SJSA1 (cell line): ENCODE measurements at places on chromosomes 2 and 18. TPM values are rescaled to one million over a fixed set of nuclear protein-coding genes. Genes with fewer than 3 reads are reported as not detected.

Gene TDRD15
- total RNA-seq: not detected in 2 replicates

Gene AGXT
- 0.26 TPM in 1 of 2 replicates, not detected in the other for total RNA-seq

DNA sequence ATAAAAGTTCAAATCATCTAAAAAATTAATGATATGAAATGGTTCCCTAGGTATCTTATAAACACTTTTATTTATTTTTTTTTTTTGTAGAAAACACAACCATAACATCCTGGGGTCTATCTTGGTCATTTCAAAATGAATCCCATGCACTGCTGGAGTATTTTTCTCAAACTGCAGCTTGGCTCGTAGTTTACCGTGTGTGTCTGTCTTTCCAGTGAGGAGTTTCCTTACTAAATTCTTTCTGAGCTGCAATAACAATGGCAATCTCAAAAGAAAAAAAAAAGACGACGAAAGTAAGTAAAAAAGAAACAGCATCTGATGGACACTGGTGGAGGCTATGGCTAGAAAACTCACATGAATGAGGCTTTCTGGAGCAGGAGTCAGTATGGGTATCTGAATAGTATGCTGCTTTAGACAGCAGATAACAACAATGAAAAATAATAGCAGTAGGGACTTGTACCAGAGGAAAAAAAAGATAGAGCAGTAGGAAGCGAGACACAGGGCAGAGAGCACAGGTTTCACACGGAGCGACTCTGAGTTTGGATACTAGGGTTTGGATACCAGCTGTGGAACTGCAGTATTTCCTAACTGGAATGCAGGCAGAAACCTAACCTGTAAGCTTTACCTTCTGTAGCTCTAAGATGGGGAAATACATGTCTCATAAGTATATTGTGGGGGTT, 43.5 kb downstream of the CALCRL start:
- no peak for DNase-seq
- H3K27me3 ChIP-seq: peaks cover 7% of the 10 kb centered on the region
- H3K27ac ChIP-seq: no peak overlapping the region
- no peaks in the 10 kb centered on the region for H3K36me3 ChIP-seq
- no peaks in the 10 kb centered on the region for H3K4me1 ChIP-seq
- no peak overlapping the region for H3K4me3 ChIP-seq

DNA sequence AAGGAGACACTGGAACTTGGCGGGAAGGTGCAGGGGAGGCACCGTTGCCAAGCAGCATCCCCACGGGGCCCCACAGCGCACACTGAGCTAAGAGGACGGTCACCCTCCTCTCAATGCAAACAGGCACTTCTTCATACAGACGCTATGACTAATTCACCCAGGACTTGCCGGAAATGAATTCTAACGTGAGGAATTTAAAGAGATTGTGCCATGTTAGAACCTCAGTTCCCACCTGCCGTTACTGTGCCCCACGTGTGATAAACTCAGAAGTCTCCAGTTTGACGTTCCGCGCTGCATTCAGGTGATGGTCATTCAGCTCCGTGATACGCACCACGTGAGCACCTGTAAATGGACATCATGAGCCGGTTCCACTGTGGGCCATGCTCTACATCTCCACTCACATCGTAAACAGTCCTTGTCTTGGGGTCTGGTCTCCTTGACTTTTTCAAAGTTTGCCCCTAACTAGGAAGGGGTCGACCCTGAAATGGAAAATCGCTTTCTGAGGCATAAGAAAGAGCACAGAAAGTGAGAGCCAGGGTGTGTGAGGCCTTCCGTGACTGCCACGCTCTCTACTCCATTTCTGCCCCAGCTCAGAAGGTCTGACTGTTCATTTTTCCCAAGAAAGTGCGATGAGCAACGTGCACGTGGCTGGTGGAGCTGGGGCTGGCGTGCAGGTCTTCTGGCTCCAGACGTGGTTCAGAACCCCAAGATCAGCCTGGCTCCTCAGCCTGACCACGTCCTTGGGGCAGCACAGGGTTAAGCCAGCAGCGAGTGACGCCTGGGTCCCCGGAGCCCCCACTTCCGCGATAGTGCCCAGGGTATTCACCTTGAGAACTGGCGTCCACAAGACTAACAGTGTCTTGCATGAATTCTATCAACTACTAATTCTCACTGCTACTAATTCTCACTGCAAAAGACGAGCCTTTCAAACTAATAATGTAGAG, 35.1 kb downstream of the TMEM18 start:
- H3K36me3 ChIP-seq: no peaks in the 10 kb centered on the region
- DNase-seq: no peak
- H3K4me3 ChIP-seq: no peak overlapping the region
- H3K27me3 ChIP-seq: peaks cover 7% of the 10 kb centered on the region
- no peaks in the 10 kb centered on the region for H3K4me1 ChIP-seq
- H3K27ac ChIP-seq: no peak overlapping the region

Gene KCNS3
- total RNA-seq: 4.9 and 35.6 TPM in 2 replicates

DNA sequence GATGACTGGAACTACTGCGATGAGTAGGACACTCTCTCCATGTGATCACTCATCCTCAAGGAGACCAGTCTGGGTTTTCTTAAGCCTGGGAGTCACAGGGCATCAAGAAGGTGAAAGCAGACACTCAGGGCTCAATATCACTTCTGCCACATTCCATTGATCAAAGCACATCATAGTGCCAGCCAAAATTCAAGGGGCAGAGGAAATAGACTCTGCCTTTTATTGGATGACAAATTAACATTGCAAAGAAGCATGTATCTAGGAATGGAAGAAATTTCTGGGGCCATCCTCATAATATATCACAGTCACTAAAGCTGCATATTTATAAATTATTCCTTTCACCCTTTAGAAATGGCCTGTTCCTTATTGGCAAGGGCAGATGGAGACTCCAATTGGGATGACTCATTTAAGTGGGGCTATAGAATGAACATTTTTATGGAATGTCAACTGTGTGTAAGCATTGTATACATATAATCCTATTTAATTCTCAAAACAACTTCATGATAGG, 114.8 kb upstream of the CDC42EP3 start:
- H3K36me3 ChIP-seq: no peaks in the 10 kb centered on the region
- peaks cover 41% of the 10 kb centered on the region for H3K4me1 ChIP-seq
- H3K4me3 ChIP-seq: no peak overlapping the region
- no peak for DNase-seq

- H3K27ac ChIP-seq: no peak overlapping the region
- H3K4me1 ChIP-seq: no peaks in the 10 kb centered on the region
- no peaks in the 10 kb centered on the region for H3K36me3 ChIP-seq
- no peak overlapping the region for H3K4me3 ChIP-seq
- DNase-seq: no peak
- H3K27me3 ChIP-seq: no peaks in the 10 kb centered on the region
Observed at GRCh38 chr2:33059471-33060156, 112.9 kb downstream of the LTBP1 start.

DNA sequence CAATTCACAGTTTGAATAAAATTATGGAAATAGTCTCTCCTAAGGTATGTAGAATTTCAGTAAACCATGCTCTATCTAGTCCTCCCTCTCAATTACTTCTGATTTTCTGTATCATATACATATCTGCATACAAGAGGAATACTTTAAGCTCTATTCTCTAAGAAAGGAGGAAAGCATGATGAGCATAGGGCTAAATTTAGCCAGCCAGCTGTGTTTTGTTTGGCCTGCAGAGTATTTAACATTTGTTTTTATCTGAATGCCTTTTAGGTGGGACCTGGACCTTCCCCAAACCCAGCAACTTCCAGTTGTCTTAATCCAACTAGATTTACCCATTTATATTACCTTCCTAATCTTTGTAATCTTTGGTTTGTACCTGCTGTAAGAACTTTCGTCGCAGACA, 42.2 kb upstream of the FAM117B start:
- no peaks in the 10 kb centered on the region for H3K36me3 ChIP-seq
- peaks cover 7% of the 10 kb centered on the region; the same call in 1 of the 2 replicates for H3K4me1 ChIP-seq
- no peak for DNase-seq

GRCh38 chr18:10232062-10232461, 222.4 kb upstream of the APCDD1 start:
- H3K27ac ChIP-seq: no peak overlapping the region
- no peak overlapping the region for H3K4me3 ChIP-seq
- DNase-seq: no peak
- no peaks in the 10 kb centered on the region for H3K27me3 ChIP-seq
- H3K36me3 ChIP-seq: no peaks in the 10 kb centered on the region
- no peaks in the 10 kb centered on the region for H3K4me1 ChIP-seq

DNA sequence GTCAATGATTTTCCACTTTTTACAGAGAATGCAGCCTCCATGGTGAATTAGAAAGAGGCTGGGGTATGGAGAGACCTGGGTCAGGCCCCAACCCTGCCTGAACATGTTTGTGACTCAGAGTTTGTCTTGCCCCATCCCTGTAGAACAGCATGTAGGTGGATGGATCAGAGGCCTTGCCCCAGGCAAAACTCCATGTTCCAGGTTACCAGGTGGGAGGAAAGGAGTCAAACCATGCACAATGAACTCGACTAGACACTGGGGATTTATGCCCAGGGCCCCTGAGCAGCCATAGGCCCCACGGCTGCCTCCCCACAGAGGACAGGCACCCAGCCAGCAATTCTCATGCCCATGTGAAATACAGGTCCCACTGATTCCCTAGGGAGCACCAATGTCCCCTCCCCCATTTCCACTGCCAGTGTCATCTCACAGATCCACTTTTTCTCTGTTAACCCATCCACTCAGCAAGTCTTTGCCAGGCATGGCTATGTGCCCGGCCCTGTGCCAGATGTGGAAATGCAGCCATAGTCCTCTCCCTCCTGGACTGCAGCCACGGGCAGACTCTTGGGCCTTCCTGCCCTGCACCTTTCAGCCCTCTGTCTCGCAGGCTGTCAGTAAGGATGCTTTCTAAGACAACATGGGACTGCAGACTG, 737.8 kb upstream of the HS6ST1 start:
- no peak overlapping the region for H3K4me3 ChIP-seq
- no peaks in the 10 kb centered on the region for H3K36me3 ChIP-seq
- no peaks in the 10 kb centered on the region for H3K27me3 ChIP-seq
- H3K4me1 ChIP-seq: peaks cover 8% of the 10 kb centered on the region
- no peak overlapping the region for H3K27ac ChIP-seq

Gene FOXD4L1
- total RNA-seq: not detected in 2 replicates

DNA sequence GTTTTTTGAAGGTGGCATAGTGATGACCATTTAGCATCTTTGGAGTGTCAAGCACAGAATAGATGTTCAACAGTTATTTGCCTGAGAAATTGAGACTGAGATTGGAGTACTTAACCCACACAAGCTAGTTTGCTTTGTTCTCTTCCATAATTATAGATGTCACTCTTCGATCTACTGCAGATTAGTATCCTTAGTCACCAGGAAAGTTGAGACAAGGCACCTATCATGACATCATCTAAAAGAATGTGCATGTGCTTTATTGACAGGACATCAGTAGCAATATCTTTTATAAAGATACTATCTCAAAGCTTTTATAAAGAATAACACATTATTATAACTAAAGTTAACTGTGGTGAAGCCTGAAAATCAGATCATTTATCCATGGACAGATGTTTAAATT, 6.4 kb downstream of the VRK2 start:
- no peak overlapping the region for H3K4me3 ChIP-seq
- H3K4me1 ChIP-seq: peaks cover 1% of the 10 kb centered on the region
- DNase-seq: no peak
- peaks cover 3% of the 10 kb centered on the region for H3K36me3 ChIP-seq

- H3K4me1 ChIP-seq: no peaks in the 10 kb centered on the region
- no peak overlapping the region for H3K27ac ChIP-seq
- no peak for DNase-seq
- no peaks in the 10 kb centered on the region for H3K27me3 ChIP-seq
- no peak overlapping the region for H3K4me3 ChIP-seq
Observed at GRCh38 chr2:115880558-115880957, 1438.1 kb downstream of the DPP10 start.

GRCh38 chr2:60320724-60321123, 232.7 kb downstream of the BCL11A start:
- DNase-seq: peak; percentile 8
- H3K27me3 ChIP-seq: no peaks in the 10 kb centered on the region
- no peak overlapping the region for H3K27ac ChIP-seq
- no peaks in the 10 kb centered on the region for H3K4me1 ChIP-seq
- H3K36me3 ChIP-seq: no peaks in the 10 kb centered on the region

Gene CD207
- total RNA-seq: not detected in 2 replicates

GRCh38 chr2:113127646-113128570, 510 bp downstream of the IL1RN start:
- no peaks in the 10 kb centered on the region for H3K36me3 ChIP-seq
- H3K27ac ChIP-seq: no peak overlapping the region
- H3K27me3 ChIP-seq: no peaks in the 10 kb centered on the region
- peaks cover 13% of the 10 kb centered on the region; the same call in 1 of the 2 replicates for H3K4me1 ChIP-seq
- no peak for DNase-seq

DNA sequence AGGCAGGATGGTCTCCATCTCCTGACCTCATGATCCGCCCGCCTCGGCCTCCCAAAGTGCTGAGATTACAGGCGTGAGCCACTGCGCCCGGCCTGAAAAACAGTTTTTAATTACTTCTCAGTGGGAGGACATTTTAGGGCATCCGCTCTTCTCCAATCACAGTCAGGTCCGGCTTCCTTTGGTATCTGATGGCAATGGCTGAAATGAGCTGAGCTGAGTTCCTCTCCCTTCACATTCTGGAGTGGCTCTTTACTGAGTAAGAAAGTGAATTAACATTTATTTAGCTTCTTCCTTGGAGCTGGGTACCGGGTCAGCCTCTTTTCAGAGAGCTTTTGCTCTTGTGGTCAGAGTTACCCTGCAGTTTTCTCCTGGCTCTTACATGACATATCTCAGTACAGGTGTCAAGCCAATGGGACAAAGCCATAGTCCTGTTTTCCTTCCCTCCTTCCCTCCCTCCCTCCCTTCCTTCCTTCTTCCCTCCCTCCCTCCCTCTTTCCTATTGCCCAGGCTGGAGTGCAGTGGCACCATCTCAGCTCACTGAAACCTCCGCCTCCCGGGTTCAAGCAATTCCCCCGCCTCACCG, 1.1 kb upstream of the TTC27 start:
- no peaks in the 10 kb centered on the region for H3K27me3 ChIP-seq
- peaks cover 12% of the 10 kb centered on the region; the same call in 1 of the 2 replicates for H3K36me3 ChIP-seq
- no peak overlapping the region for H3K27ac ChIP-seq
- no peak for DNase-seq
- H3K4me3 ChIP-seq: no peak overlapping the region
- peaks cover 8% of the 10 kb centered on the region for H3K4me1 ChIP-seq

Gene MBD5
- 6.5 and 12.6 TPM in 2 replicates for total RNA-seq

DNA sequence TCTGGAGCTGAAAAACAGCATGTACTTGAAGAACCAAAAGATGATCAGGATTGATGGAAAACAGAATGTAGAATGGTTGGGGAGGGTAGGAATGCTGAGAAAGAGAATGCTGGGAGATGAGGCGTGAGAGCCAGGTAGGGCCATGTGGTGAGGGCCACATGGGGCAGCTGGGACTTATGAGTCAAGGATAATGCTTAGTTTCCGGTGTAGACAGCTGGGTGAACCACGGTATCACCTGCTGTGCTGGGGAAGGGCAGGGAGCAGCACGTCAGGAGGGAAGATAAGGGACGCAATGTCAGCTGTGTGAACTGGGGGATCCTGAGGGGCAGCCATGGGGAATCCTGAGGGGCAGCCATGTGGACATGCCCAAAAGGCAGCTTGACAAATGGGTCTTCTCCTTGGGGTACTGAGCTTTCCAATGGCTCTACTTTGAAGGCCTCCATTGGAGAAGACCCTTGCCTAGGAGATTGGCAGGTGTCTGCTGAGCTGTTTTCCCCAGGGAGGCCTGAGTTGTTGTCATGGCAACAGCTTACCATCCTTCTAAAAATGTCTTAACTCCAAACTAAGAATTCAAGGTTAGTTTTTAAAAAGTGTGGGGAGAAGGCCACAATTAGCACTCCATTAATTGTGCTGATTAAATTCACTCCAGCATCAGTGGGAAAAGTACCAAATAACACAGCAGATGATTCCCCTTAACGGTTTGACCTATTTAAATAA, 51.1 kb downstream of the MTHFD2 start:
- H3K36me3 ChIP-seq: no peaks in the 10 kb centered on the region
- H3K4me1 ChIP-seq: no peaks in the 10 kb centered on the region

Gene SCN9A
- total RNA-seq: 11.5 and 19.9 TPM in 2 replicates

Gene TFCP2L1
- total RNA-seq: not detected in 2 replicates

GRCh38 chr2:85734015-85734414, 19.8 kb upstream of the ATOH8 start:
- H3K27ac ChIP-seq: no peak overlapping the region
- no peak for DNase-seq
- H3K36me3 ChIP-seq: no peaks in the 10 kb centered on the region
